ENCODE measurements at places on chromosomes 1 and 21. TPM values are rescaled to one million over a fixed set of nuclear protein-coding genes. Genes with fewer than 3 reads are reported as not detected.

DNA sequence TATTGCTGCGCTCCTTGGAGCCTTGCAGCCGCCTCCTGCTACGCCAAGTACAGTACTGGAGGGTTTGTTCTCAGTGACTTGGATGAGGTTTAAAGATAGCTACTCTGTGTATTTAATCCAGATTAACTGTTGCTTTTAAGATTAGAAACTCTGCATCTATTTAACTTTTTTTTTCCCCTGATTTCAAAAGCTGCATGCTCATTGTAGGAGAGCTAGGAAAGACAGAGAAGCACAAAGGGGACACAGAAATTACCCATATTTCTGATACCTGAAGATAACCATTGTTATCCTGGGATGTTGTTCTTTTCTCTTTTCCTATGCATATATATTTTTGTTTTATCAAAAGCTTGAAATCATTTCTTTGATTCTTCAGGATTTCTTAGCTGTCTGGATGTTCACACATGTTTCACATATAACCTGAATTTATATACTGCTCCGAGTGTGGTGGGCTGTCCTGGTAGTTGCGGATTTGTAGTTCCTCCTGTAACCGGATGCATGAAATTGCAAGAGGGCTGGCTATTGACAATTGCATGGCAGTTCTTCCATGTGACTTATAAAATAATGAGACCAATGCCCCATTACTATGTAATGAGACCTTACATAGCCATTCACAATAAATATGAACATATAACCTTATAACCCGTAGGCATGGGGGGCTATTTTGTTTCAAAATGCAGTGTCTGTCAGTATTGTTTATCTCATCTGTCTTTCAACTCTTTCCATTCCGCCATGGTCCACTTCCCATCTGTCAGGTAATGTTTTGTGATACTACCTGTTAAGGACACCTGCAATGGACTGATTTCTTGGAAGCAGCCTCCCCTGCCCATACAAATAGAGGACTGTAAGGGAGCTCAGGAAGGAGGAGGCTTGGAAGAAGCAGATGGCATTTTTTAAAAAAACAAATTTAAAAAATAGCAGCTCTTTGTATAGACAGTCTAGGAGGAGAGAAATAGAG is 1.4 kb downstream of the RAVER2 start:
- H3K27me3 ChIP-seq, result peaks cover 9% of the 10 kb centered on the region
- no peak overlapping the region for H3K27ac ChIP-seq
- peaks cover 20% of the 10 kb centered on the region for H3K4me1 ChIP-seq
- DNase-seq, result no peak

- peaks cover 47% of the 10 kb centered on the region for H3K4me1 ChIP-seq
- no peak overlapping the region for H3K27ac ChIP-seq
- DNase-seq, result no peak
- no peaks in the 10 kb centered on the region for H3K27me3 ChIP-seq
- no peak overlapping the region for H3K4me3 ChIP-seq
- no peaks in the 10 kb centered on the region for H3K36me3 ChIP-seq
Measured at GRCh38 chr1:14371771-14372497, 226.6 kb upstream of the KAZN start.

GRCh38 chr1:98860329-98860728 is 144.3 kb downstream of the PLPPR5 start:
- no peaks in the 10 kb centered on the region for H3K4me1 ChIP-seq
- no peak for DNase-seq
- H3K36me3 ChIP-seq, result no peaks in the 10 kb centered on the region
- no peaks in the 10 kb centered on the region for H3K27me3 ChIP-seq

DNA sequence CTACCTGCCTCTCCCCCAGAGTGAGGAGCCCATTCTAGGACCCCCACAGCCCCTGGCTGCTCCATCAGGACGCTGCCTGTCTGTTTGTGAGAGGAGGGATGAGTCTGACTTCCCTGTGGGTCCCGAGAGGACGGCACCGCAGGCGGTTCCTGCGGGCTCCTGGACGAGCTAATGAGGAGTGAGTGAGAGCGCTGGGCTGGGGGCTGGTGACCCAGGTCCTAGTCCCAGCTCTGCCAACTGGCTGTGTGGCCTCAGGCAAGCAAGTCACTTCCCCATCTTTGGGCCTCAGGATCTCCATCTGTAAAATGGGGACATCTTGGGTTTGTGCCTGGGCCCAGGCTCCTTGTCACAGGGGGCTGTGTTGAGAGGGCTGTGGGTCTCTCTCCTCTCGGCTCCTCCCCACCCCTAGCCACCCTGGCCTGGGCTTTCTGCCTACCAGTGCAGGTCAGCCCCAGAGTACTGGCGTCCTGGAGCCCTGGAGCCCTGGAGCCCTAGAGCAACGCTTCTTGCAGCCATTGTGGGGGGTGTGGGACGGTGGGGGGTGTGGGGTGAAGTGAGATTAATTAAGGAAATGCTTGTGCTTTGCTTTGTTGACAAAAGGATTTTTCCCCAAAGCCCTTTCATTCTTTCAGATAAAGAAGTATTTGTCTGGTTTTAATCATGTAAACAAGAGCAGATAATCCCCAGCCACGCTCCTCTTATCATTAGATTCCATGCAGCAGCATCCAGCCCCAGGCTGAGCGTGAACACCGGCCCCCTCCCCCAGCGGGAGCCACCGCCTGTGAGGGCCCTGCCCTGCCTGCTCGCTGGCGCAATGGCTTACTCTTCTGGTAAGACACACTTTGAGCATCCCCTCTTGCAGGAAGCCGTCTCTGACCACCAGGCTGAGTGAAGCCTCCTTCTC is 26.8 kb downstream of the SLC1A7 start:
- peaks cover 10% of the 10 kb centered on the region for H3K4me1 ChIP-seq

- H3K36me3 ChIP-seq, result no peaks in the 10 kb centered on the region
- no peak for DNase-seq
Measured at GRCh38 chr1:11862890-11863289, 4.1 kb upstream of the NPPB start.

GRCh38 chr1:62625415-62625814 is 28.1 kb downstream of the ANGPTL3 start:
- no peaks in the 10 kb centered on the region for H3K36me3 ChIP-seq
- no peak overlapping the region for H3K27ac ChIP-seq
- H3K27me3 ChIP-seq, result no peaks in the 10 kb centered on the region
- H3K4me3 ChIP-seq, result no peak overlapping the region
- DNase-seq, result no peak
- no peaks in the 10 kb centered on the region for H3K4me1 ChIP-seq

DNA sequence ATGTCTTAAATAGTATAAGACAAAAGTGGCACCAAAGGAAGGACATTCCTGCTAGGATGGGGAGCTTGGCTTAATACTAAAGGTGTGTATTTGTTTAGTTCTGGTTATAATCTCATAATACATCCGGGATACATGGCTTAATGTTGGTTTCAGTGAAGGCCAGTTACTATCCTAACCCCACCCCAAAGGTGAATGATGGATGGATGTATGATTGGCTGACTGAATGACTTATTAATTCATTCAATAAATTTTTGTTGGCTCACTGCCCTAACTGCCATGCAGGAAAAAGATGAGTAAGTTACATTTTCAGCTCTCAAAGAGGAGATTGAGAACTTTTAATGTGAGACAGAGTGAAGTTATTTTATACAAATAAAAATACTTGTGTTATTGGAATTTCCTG is 52.2 kb downstream of the PHACTR4 start:
- no peak overlapping the region for H3K4me3 ChIP-seq
- no peak for DNase-seq
- no peaks in the 10 kb centered on the region for H3K27me3 ChIP-seq
- peaks cover 10% of the 10 kb centered on the region for H3K4me1 ChIP-seq
- no peak overlapping the region for H3K27ac ChIP-seq

GRCh38 chr1:160459687-160460086 is 59.3 kb downstream of the VANGL2 start:
- no peak for DNase-seq
- H3K27ac ChIP-seq, result no peak overlapping the region
- H3K36me3 ChIP-seq, result no peaks in the 10 kb centered on the region
- peaks cover 11% of the 10 kb centered on the region for H3K4me1 ChIP-seq
- no peaks in the 10 kb centered on the region for H3K27me3 ChIP-seq
- no peak overlapping the region for H3K4me3 ChIP-seq

CNKSR1 gene
- polyA plus RNA-seq, result 9.8 TPM

FAM72B gene
- 27.4 TPM for polyA plus RNA-seq

RNF186 gene
- polyA plus RNA-seq, result not detected
